Pulmonary artery endothelial cell (primary cell): ENCODE measurements at places on chromosomes 2 and 18. TPM values are rescaled to one million over a fixed set of nuclear protein-coding genes. Genes with fewer than 3 reads are reported as not detected.

GRCh38 chr2:196939371-196939770 is 12.9 kb upstream of the PGAP1 start:
- DNase-seq, result no peak

GRCh38 chr2:61165946-61166345 is 4.0 kb downstream of the C2orf74 start:
- DNase-seq, result no peak

- DNase-seq, result peak; percentile 8
Observed at GRCh38 chr2:153478289-153479261, at the start of gene RPRM. TSS of gene RPRM (minus strand) at chr2:153478762. CDS start at chr2:153478565, 197 bp downstream.

DNA sequence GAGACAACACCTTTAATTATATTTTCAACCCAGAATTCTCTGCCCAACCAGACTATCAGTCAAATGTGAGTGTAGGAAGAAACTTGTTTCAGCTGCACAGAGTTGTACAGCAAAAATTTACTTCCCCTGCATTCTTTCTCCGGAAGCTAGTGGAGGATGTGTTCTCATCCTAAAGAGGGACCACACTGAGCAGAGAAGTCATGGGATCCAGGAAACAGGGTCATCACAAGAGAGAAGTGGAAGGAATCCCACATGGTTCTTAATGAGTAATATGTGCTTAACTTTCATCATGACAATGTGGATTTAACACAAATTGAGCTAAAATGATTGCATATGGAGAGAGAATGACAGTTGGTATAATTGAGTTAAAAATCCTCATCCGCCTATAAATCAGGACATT is 78.2 kb downstream of the INPP4A start:
- peak; percentile 68 for DNase-seq

DNA sequence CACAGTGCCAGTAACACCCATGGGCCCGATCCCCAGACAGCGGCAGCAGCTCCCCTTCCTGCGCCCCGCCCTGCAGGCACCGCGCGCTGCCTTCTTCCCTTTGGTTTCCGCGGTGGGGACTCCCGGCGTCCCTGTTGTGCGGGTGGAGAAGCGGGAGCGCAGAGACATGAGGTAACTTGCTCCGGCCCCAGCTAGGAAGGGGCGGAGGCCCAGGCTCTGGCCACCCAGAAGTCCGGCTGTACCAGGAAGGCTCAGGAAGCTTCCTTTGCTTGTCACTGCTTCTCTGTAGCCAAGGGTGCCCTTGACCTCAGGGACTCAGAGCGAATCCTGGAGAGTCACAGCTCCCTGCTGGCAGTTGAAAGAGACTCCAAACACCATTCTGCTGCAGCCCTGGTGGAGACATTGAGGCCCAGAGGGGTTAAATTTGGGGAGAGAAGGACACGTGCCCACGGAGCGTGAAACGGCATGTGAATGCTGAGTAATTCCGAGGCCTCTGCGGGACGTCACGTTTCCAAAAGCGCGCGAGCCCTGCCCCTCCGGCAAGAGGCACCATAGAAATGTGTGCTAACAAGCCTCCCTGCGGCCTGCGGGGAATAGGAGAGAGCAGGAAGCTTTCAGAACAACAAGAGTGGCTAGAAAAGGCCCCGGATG is 6.7 kb upstream of the ADCY3 start:
- no peak for DNase-seq

GRCh38 chr2:171557363-171557762 is 35.1 kb downstream of the CYBRD1 start:
- no peak for DNase-seq

FER1L5 gene
- total RNA-seq, result 0.11 TPM in 1 of 2 replicates, not detected in the other

DNA sequence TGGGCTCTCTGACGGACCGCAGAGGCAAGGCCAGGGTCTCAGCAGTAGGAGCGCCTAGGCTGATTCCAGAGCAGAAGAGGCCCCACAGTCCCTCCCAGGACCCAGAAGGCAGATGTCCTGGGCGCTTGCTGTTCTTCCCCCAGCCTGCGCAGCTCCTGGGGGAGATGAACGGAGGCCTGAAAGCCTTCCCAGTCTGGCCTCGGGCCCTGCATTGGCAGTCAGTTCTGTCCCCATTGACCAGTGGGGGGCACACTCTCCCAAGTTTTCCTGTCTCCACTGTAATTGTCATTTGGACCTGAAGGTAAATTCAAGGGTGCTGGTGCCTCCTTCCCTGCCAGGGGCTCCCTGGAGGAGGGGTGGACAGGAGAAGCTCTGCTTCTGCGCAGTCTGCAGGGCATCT is 345.7 kb downstream of the CYP26B1 start:
- DNase-seq, result peak; percentile 13

MYOM1 gene
- total RNA-seq, result 0.07 and 0.11 TPM in 2 replicates

SLC35F5 gene
- 85.6 and 125 TPM in 2 replicates for total RNA-seq

GRCh38 chr2:238135601-238136150 is 2.8 kb upstream of the KLHL30 start:
- DNase-seq, result no peak

- no peak for DNase-seq
Observed at GRCh38 chr2:233455491-233455890, 101.2 kb downstream of the DGKD start.

PKDCC gene
- 2.2 and 3.9 TPM in 2 replicates for total RNA-seq

DNA sequence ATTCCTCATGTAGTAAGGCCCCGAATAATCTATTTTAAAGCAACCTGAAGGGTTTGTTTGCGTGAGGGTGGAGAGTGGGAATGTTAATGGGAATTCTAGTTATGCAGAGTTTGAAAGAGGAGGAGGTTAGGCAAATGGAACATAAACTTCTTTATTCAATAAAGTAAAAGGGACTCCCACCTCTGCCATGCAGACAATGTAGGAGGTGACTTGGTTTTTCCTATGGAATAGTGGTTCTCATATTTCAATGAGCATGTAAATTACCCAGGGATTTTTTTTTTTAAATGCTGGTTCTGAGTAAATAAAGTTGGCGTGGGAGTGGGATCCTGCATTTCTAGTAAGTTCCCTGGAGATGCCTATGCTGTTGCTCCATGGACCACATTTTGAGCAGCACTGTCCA is 367.9 kb downstream of the THSD7B start:
- DNase-seq, result no peak

STAT4 gene
- 0.13 and 0.56 TPM in 2 replicates for total RNA-seq

- no peak for DNase-seq
Observed at GRCh38 chr18:293536-293935, 25.7 kb upstream of the THOC1 start.

DNA sequence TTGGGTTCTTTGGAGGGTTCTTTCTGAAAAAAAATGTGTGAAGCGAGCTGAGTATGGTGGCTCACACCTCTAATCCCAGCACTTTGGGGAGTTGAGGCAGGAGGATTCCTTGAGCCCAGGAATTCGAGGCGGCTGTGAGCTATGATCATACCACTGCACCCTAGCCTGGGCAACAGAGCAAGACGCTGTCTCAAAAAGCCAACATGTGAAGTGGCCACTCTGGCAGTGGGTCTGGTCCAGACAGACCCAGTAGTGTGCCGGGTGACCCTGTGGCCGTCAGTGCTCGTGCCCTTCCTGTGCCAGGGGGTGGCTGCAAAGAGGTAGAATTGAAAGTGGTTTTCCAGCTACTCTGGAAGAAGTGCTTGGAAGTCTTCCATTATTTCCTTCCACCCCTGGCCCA is 11.6 kb downstream of the KLF11 start:
- DNase-seq, result no peak

SERPINB7 gene
- not detected in 2 replicates for total RNA-seq

- DNase-seq, result peak; percentile 36
Observed at GRCh38 chr18:51082571-51083267, 52.7 kb downstream of the SMAD4 start.

- DNase-seq, result no peak
Observed at GRCh38 chr2:76251342-76251741, 540.6 kb upstream of the GCFC2 start.

DNA sequence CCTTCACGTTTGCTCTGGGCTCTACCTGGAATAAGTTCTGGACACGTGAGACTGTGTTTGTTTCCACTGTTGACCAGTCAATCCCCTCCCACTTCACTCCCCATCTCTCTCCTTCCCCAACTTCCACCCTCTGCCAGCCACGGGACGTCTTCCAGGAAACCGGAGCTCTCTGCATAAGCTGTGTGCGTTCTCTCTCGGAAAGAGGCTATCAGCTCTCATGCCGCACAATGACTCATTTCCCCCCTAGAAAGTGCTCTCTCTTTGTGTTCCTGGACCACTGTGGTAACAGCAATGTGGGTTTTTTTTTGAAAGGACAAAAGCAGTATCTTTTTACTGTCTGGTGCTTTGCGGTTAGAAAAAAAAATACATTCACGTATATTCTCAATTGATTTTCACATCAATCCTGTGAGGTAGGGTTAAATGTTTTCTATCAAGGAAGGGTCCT is 10.2 kb downstream of the PROKR1 start:
- peak; percentile 75 for DNase-seq

DNA sequence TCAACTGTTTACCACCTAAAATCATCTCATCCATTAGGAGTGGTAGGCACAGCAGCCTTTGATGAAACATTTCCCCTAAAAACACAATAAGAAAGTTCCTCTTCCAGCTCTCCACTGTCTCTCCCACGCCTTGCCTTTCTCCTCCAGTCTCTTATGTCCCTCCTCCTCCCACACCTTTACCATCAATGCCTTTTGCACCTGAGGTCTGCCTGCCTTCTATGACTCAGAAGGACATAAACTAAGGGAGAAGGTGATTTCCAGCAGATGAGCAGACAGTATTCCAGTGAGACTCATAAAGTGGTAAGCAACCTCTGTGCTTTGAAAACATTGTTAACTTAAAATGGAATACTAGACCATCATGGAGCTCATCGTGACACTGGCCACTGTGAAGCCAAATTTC is 34.2 kb upstream of the NDUFV2 start:
- DNase-seq, result no peak

ASXL2 gene
- total RNA-seq, result 5.1 and 6.6 TPM in 2 replicates

GRCh38 chr2:200319548-200320337 is 13.2 kb downstream of the SPATS2L start:
- no peak for DNase-seq

CABYR gene
- 1.5 and 2.4 TPM in 2 replicates for total RNA-seq

DNA sequence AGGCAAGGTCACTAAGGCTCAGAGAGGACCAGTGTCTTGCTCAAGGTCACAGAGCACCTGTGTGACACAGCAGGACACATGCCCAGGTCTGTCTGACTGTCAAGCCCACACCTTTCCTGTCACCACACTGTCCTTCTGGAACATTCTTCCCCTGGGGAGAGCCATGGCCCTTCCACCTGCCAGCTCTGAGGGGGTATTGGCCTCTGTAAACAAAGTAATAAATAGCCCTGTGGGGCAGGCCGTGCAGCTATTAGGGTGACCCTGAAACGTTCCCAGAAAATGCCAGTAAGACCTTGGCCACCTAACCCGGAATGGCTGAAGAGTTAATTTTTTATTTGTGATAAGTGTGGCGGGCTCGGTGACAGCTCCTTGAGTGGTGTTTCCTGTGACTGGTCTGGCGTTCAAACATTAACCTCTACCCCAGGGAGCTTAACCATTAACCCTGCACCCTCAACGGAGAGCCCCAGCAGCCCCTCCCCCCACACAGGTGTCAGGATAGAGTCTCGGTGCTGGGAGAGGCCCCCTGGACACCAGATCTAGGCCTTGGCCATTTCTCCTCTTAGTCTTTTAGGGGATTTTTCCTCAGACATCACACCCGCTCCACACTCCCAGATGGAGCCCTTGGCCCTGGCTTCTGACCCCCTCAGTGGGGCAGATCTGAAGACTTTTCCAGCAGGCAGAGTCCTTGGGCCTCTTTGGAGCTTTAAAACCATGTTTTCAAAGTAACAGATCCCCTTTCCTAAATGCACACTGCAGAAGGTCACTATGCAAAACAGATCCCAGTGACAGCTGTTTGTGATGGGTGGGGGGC is 36.6 kb downstream of the SCTR start:
- no peak for DNase-seq

- no peak for DNase-seq
Observed at GRCh38 chr2:231687133-231687852, 21.0 kb upstream of the PTMA start.

- no peak for DNase-seq
Observed at GRCh38 chr2:242046206-242046826, 176.8 kb downstream of the RTP5 start.

ARHGEF4 gene
- total RNA-seq, result 0.14 TPM in 1 of 2 replicates, not detected in the other

CAPN13 gene
- total RNA-seq, result not detected in 2 replicates

- DNase-seq, result no peak
Observed at GRCh38 chr2:73821669-73822068, 7.1 kb upstream of the STAMBP start.

DNA sequence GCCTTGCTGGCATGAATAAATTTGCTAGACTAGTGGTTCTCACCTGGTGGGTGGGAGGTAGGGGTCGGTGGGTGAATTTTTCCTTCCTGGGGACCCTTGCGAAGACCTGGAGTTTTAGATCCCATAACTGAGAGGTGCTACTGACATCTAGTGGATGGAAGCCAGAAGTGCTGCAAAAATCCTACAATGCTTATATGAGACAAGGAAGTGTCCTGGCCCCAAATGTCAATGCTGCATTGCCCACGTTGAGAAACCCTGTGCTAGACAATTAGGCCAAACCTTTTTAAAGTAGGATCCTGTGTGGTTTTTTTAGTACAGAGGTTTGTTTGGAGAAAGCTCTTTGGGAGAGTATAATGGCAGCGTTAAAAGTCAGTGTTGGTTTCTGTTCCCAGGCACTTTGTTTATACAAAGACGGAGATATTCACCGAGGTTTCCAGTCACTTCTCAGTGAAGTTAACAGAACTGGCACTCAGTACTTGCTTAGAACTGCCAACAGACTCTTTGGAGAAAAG is 9.6 kb downstream of the SERPINB8 start:
- DNase-seq, result peak; percentile 26

DNA sequence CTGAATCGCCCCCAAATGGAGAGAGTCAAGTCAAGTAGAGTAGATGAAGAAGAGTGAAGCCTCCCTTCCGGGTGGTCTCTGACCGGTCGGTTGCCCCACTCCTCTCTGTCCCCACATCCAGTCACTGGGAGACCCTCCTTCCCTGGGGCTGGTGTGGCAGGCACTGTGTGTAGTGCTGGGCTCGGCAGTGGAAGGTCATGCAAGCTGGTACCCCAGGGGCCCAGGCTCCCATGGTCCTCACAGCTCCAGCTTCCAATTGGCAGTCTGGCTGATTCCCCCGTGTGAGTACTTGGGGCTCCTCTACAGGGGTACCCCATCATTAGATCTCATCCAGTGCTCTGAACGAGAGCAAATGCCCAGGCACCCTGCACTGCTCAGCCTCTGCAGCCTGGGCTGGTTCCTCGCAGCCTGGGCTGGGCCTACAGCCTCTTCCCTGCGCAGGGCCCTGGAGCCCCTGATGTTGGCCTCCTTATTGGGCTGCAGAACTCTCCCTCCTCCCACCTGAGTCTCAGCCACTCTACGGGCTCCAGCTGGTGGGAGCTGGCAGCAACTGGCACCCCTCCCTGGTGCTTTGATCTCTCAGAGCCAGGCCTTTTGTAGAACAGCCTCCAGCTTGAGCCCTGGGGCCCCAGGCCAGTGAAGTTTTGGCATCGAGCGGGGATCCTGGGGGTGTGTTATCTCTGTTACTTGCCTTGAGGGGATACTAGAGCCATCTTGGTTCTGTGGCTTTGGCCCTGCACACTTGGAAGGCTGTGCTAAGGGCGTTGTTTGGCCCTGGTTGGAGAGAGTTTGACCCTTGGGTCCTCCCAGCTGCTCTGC is 187.8 kb upstream of the HDAC4 start:
- no peak for DNase-seq

DNA sequence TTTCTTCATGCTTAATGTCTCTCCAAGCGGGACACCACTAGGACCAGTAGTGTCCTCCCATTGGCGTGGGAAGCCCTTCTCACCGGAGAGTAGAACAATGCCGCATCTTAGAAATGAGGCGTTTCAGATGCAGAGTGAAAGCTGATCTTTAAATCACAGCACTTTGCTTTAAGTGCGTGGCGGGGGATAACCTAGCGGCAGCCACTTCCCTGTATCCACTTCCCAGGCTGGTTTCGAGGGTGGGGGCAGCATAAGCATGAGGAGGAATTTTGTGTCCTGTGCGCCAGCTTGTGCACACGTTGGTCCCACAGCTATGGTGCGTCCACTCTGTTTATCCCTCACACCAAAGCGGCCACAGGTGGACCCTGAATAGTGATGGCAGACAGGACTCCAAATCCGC is 63.1 kb downstream of the MBP start:
- no peak for DNase-seq

ST6GAL2 gene
- not detected in 2 replicates for total RNA-seq
